Endothelial cell of umbilical vein (primary cell): ENCODE measurements at places on chromosomes 1 and 21. TPM values are rescaled to one million over a fixed set of nuclear protein-coding genes. Genes with fewer than 3 reads are reported as not detected.
A peak's percentile ranks its signal among the peaks of the same experiment; 100 is the strongest.

DNA sequence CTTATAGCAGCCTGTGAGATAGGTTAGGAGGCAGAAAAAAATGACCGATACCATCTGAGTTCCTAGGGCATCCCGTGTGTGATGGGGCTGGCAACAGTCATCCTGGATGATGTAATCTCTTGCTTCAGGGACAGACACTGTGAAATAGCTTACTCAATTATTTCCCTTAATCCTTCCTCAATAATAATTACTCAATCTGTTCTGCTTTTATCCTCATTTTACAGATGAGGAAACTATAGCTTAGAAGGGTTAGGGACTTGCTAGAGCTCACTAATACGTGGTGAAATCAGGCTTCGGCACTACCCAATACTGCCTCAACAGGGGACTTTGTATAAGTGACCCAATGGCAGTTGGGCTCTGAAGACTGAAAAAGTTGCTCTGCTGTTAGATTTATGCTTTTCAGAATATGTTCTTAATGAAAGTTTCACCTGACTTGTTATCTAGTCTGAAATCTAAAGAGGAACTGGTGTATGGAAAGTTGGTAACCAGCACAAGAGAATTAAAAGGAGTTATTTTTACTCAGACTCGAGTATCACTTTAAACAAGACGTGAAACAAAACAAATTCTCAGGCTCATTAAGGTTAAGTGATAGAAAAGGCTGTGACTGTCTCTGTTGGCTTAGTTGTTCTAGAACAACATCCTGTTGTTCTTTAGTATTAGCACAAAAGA is 14.4 kb downstream of the CD55 start:
- H3K27ac ChIP-seq = no peak overlapping the region
- no peak for DNase-seq
- no peaks in the 10 kb centered on the region for H3K4me1 ChIP-seq
- H3K4me3 ChIP-seq = no peak overlapping the region
- peaks cover 33% of the 10 kb centered on the region for H3K36me3 ChIP-seq
- no peaks in the 10 kb centered on the region for H3K27me3 ChIP-seq

- no peak for DNase-seq
- H3K27ac ChIP-seq = no peak overlapping the region
- no peaks in the 10 kb centered on the region for H3K27me3 ChIP-seq
- H3K4me1 ChIP-seq = no peaks in the 10 kb centered on the region
- H3K4me3 ChIP-seq = no peak overlapping the region
These were observed 41.6 kb upstream of the SLC45A1 start for GRCh38 chr1:8276173-8276914.

GRCh38 chr1:44681905-44682882 is 7.7 kb downstream of the ARMH1 start:
- H3K4me3 ChIP-seq = no peak overlapping the region
- DNase-seq = no peak

DNA sequence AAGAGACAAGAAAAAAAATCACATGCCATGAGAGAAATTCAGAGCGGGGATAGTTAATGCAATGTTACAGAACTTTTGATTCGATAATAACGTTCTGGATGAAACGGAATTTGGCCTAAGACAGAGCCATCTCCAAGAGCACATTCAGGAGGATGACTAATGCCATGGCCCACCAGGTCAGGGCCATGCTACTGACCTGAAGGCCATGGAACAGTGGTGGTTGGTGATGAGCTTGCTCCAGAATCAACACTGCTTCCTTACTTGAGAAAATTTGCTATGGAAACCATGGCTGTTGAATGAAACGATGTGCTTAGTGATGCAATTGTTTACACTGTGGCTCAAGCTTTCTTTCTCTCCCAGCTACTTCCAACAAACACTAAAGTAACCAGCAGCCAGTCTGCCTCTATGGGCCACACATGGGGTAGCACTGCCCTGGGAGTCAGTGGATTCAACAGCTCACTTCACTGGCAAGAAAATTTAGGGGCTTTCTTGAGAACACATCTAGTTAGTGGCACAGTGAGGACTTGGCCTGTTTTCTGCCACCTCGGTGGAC is 299.1 kb downstream of the PCP4 start:
- H3K27ac ChIP-seq = no peak overlapping the region
- H3K4me3 ChIP-seq = no peak overlapping the region
- no peaks in the 10 kb centered on the region for H3K36me3 ChIP-seq
- DNase-seq = no peak
- H3K4me1 ChIP-seq = no peaks in the 10 kb centered on the region

- H3K27ac ChIP-seq = no peak overlapping the region
- H3K36me3 ChIP-seq = no peaks in the 10 kb centered on the region
- no peaks in the 10 kb centered on the region for H3K27me3 ChIP-seq
- DNase-seq = no peak
- no peak overlapping the region for H3K4me3 ChIP-seq
These were observed 74.2 kb downstream of the SSBP3 start for GRCh38 chr1:54331843-54332463.

DNA sequence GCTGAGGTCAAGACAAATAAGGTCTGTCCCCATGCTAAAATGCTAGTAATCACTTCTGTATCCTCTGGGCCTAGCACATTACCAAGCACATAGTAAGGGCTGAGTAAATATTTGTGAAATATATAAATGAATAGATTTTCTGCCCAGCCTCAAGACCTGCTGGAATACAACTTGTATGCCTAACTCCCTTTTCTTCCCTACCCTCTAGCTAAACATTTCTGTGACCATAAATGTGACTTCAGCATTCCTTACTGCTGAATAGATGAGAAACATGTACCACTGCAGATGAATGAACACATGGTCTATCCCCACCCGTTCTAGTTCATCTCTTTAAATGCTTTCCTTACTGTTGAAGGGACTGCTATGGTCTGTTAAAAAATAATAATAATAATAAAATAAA is 209.0 kb upstream of the HOOK1 start:
- H3K4me1 ChIP-seq = no peaks in the 10 kb centered on the region
- DNase-seq = no peak
- H3K36me3 ChIP-seq = no peaks in the 10 kb centered on the region
- H3K4me3 ChIP-seq = no peak overlapping the region
- no peaks in the 10 kb centered on the region for H3K27me3 ChIP-seq
- no peak overlapping the region for H3K27ac ChIP-seq

DNA sequence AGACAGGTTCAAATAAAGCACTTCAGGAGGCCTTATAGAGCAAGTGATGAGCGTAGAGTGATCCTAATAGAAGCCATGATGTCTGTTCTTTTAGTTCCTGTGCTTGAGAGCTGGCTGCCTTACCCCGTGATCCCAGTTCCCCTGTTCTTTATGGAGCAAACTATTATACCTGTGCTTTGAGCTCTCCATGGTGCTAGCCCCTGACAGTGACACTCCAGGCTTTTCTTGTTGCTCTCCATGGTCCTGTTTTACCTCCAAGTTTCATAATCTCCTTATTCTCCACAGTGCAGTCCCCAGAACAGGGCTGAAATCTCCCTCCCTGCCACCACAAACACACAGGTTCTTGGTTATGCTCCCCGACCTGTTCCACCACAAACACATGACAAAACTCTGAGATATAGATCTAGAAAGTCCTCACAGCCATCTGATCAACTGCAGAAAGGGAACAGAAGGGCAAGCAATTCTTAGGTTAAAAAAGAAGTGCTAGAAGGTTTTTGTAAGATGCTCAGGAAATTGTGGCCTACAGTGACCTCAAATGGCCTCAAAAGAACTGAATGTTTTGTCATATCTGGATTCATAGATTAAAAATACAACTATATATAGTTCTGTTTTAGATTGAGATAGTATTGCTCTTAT is 6.0 kb downstream of the CADM3 start:
- DNase-seq = peak; percentile 81
- H3K4me3 ChIP-seq = no peak overlapping the region
- no peaks in the 10 kb centered on the region for H3K4me1 ChIP-seq
- H3K27me3 ChIP-seq = peaks cover 19% of the 10 kb centered on the region
- no peak overlapping the region for H3K27ac ChIP-seq
- no peaks in the 10 kb centered on the region for H3K36me3 ChIP-seq

Gene LAX1
- total RNA-seq = not detected in 2 replicates

Gene FAM163A
- not detected in 2 replicates for total RNA-seq

Gene OPRD1
- not detected in 2 replicates for total RNA-seq

Gene KRTAP11-1
- total RNA-seq = not detected in 2 replicates
